ENCODE measurements at places on chromosomes 7 and 10.

- DNase-seq: no peak
Measured at GRCh38 chr10:125300937-125301336, 140.6 kb upstream of the CTBP2 start.

- no peak for DNase-seq
Measured at GRCh38 chr10:79084012-79084971, 15.5 kb downstream of the ZMIZ1 start.

DNA sequence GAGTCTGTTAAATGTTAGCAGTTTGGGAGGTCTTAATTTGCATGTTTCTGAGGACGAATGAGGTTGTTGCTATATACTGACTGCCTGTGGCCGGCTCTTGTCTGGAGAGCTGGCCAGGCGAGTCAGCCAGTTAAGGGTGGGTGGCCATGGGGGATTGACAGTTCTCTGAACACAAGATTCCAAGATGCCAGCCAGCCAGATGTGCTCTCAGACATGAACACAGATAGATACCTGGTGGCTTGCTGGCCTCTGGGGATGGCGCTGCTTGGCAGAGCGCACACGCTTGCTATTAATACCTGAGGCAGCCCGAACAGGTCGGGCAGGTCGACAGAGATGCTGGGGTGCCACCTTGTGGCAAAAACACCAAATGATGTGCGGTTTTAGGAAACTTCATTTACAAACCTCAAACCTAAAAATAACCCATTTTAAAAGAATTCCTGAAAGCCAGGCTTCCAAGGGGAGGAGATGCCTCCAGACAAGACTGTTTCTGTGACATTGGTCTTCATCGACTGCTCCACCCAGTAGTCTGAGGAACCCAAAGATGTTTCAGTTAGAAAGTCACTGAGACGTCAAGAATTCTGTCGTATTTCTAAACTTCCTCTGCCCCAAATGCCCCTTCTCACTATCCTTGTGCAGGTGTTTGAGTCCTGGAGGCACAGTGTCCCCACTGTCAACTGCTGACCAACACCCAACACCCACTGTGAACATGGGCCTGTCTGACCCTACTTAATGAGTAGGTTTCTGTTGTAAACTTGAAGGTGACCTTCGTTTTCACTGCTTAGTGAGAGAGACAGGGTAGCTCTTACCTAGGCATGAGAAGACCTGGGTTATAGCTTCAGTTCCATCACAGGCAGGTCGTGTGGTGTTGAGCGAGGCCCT lies 123.4 kb downstream of the NT5C2 start:
- peak; percentile 47 for DNase-seq

DNA sequence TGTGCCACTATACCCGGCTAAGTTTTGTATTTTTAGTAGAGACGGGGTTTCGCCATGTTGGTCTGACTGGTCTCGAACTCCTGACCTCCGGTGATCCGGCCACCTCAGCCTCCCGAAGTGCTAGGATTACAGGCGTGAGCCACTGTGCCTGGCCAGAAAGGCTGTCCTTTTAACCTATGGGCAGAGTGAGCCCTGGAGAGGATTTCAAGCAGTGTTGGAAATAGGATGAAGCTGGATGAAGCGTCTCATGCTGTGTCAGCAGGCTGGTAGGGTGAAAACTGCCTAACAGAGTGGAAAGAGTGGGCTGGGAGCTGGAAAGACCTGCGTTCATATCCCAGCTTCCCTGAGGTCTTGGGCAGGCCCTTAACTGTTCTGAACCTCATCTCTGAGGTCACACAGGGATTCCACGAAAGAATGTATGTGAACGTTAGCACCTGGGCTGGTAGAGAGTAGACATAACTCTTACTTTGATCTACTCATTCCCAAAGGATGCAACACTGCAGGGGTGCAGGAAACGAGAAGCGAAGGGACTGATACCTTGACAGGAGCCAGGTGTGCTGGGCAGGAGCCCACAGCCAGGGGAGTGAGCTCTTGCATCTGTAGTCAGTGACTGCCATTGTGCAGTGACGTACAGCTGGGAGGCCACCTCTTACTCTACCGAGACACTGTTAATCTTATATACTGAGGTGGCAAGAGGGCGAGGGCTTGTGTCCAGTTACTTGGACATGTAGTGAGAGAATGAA lies 34.1 kb downstream of the WBP1L start:
- no peak for DNase-seq

DNA sequence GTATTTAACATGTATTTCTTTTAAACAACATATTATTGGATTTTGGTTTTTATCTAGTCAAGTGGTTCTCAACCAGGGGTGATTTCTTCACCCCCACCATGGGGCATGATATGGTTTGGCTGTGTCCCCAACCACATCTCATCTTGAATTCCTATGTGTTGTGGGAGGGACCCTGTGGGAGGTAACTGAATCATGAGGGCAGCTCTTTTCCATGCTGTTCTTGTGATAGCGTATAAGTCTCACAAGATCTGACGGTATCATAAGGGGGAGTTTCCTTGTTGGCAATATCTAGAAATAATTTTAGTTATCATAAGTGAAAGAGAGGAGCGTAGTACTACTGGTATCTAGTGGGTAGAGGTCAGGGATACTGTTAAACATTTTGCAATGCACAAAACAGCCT lies 37.6 kb downstream of the TMEM168 start:
- DNase-seq: no peak

DNA sequence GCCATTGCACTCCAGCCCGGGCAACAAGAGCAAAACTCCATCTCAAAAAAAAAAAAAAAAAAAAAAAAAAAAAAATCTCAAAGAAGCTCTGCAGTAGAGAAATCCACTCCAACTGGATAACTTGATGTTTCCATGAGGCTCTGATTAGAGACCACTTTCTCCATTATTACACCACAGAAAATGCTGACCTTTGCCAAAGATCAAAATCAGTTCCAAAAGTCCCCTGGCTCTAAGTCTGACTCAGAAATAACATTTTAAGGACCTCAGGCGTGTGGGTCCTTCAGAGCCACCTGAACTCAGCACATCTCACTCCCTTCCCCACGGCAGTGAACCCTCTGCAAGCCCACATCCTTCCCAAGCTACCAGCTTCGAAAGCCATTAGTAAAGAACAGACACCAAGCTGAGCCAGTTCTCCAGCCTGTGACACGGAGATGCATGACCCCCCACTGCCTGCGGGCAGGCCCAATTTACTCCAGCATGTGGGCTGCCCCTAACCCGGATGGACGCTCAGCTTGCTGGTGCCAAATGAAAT lies 13.8 kb upstream of the TMEM120A start:
- no peak for DNase-seq

DNA sequence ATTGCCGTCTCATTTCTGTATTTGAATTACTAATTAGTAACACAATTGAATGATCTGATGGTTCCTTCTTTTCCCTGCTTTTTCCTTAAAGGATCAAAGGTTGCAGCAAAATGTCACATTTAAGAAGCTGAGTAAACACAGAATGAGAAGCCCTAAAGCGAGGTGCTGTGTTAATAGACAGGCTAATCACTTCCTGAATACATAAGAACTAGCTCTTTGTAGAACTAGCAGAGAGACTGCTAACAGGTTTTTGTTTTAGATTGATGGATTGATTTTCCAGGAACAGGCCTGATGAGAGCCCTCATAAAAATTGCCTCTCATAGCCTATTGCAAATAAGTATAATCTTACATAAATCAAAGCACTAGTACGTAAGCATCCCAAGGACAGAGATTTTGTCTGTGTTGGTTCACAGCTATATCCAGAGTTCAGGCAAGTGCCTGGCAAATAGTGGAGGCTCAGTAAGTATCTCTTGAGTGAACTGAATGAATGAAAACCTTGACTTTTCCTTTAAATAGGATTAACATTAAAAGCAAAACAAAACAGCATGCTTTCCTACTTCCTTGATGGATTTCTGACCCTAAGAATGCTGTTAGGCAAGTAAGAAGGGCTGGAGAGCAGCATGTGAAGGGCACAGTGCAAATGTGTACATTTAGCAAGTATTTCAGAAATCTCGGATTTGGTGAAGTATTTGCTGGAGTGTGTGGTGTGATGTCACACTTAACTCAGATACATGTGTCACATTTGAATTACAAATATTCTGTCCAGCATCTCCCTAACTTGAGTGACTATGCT lies 3.3 kb downstream of the TMEM229A start:
- no peak for DNase-seq

GRCh38 chr7:2939193-2939885 lies 95.2 kb upstream of the GNA12 start:
- no peak for DNase-seq

DNA sequence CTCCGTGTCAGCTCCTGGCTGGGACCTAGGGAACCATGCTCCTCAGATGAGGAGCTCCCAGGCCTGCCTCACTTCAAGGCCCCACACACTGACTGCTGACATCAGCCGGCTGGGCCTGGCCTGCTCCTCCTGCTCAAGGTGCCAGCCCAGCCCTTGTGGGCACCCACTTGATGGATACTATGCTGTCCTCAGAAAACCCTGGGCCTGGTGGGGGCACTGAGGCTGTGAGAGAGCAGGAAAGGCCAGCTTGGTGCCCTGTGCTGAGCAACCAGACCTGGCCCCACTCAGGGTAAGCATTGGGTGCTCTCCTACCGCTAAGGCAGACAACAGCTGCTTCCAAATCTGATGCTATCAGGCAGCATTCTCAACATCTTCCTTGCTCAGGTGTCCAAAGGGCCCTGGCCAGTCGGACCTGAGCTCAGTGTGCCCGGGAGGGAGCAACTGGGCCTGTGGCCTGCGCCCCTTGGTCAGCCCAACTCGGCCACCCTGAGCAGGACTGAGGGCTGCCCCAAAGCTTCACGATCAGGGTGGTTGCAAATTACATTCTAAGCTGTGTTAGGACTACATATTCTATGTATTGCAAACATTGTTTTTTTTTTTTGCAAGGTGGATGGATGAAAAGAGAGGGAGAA lies 21.9 kb upstream of the ANTXRL start:
- no peak for DNase-seq

DNA sequence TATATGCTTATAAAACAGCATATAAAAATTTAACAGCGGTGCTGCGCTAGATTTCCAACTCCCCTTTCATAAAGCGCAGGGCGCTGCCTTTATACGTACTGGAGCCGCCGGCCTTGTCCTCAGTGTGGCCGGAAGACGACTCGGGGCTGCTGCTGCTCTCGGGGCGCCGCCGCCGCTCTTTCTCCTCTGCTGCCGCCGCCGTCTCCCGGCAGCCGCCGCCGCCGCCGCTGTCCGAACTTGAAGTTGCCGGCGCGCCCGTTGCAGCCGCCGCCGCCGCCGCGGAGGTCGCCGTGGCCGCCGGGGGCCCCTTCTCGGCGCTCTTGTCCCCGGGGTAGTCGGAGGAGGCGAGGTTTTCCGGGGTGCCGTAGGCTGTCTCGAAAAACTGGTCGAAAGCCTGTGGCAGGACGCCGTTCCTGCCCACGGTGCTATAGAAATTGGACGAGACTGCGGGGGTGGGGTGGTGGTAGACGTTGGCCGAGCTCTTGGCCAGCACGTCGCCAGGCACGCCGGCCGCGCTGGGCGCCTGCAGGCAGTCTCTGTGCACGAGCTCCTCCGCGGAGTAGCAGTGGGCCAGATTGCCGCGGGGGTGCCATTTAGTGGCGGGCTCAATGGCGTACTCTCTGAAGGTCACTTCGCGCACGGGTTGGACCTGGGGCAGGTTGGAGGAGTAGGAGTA lies 557 bp downstream of the HOXA11 start:
- no peak for DNase-seq

DNA sequence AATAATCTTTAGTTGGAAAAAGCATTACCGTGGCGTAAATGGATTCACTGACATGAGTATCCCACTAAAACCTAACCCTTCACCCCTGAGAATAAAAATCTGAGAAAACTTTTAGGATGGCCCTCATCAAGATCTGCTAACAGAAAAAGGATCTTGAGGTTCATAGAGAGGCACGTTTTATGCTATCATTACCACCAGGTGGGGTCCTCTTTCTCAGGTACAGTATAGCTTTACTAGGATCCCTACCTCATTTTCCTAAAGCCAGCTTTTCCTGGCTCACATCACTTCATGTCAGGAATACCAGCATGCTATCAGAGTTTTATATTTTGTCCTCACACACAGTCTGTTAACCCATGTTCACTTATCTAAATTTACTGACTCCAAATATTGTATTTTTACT lies 173.7 kb downstream of the POM121L12 start:
- no peak for DNase-seq

- no peak for DNase-seq
Measured at GRCh38 chr10:77692782-77693181, 55.2 kb upstream of the KCNMA1 start.

DNA sequence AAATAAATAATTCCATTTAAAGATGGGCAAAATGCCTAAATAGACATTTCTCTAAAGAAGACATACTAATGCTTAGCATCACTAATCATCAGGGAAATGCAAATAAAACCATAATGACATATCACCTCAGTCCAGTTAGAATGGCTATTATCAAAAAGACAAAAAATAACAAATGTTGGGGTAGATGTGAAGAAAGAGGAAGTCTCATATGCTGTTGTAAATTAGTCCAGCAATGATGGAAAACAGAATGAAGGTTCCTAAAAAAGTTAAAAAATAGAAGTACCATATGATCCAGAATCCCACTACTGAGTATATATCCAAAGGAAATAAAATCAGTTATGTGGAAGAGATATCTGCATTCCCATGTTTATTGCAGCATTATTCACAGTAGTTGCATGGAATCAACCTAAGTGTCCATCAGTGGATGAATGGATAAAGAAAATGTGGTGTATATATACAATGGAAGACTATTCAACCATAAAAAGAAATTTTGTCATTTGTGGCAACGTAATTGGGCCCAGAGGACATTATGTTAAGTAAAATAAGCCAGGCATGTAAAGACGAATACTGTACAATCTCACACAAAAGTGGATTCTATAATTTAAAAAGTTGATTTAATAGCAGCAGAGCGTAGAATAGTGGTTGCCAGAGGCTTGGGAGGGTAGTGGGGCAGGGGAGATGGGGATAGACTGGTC lies 52.0 kb downstream of the TCAF1 start:
- no peak for DNase-seq

DNA sequence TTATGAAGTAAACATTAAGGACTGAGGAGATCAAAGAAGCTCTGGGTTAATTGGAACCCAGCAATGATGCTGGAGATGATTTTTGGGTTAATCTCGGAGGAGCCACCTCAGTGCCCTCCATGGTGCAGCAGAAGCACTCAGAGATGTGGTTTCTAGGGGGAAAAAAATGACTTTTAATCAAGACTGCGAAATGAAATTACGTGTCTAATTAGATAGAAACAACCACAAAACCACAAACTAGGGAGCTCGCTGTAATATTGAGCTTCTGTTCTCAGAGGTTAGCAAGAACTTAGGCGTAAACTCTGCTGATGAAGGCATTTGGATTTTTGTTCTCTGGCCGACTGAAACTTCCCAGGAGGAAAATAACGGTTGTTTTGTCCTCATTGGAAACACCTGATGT lies 319.0 kb downstream of the GRID1 start:
- no peak for DNase-seq

DNA sequence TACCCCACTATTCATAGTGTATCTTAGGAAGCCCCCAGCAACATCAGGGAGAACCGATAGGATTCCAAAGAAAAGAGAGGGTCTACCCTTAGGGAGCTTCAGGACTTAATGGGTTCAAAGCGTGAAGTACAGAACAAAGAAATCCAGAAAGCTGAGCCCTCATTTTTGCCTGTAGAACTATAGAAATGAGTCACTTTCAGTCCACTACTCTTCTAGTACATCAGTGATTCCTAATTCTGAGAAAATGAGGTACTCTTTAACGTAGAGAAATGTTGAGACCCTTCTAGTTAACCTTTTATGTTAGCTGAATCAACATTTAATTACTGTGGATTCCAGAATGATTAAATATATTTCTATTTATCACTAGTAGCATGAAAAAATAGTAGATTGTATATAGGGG lies 1.8 kb downstream of the TDRD1 start:
- DNase-seq: no peak

- DNase-seq: no peak
Measured at GRCh38 chr10:109914966-109915365, 8.3 kb downstream of the XPNPEP1 start.

- no peak for DNase-seq
Measured at GRCh38 chr7:115004121-115004520, 82.2 kb downstream of the MDFIC start.

All from memory B cell (primary cell).